ENCODE measurements at places on chromosomes 5 and 9. TPM values are rescaled to one million over a fixed set of nuclear protein-coding genes. Genes with fewer than 3 reads are reported as not detected.

DNA sequence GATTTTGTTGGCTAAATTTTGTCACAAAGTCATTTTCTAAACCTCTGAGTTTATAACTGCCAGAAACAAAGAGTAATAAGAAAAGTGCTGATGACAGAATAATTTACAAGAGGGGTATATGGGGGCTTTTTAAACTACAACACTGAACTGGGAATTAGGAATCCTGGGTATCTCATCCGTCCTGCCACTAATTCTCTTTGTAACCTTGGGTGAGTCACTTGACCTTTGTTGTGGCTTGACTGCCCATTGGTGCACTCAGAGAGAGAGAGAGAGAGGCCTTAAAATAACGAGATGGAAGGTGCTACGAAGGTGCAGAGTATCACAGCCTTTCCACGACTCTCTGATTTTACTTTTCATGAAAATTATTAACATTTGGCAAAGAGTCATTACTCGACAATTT is 130.3 kb upstream of the CNTLN start:
- DNase-seq = no peak

Gene TLN1
- total RNA-seq = 243 TPM

Gene PLK2
- 72.3 TPM for total RNA-seq

- DNase-seq = no peak
These were observed 6.0 kb upstream of the ESM1 start for GRCh38 chr5:54991416-54991815.

GRCh38 chr9:76677481-76678055 is 86.7 kb upstream of the PCA3 start:
- DNase-seq = no peak

Gene PCDHB12
- 1.3 TPM for total RNA-seq

GRCh38 chr9:116661037-116661954 is 25.8 kb upstream of the TRIM32 start:
- no peak for DNase-seq

DNA sequence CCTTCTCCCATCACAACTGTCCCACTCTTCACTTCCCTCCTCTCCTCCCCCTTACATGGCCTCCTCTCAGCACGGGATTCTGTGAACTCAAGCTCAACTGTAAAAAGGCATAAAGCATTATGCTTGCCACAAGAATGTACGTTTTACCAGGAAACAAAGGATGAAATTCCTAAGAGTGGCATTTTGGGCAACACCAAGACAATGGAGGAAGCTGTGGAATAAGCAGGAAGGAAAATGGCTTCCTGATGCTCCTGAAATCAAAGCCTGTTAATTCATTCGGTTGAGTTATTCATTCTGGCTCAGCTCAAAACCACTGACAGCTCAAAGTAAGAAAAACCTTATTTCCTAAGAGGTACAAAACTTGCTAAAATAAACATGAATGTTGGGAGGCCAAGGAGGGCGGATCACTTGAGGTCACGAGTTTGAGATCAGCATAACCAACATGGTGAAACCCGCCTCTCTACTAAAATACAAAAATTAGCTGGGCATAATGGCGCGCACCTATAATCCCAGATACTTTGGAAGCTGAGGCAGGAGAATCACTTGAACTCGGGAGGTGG is 40.8 kb upstream of the DMRT1 start:
- DNase-seq = no peak

GRCh38 chr9:89145097-89145496 is 33.5 kb downstream of the SHC3 start:
- no peak for DNase-seq

- DNase-seq = peak; percentile 81
These were observed 180.9 kb downstream of the MAPKAP1 start for GRCh38 chr9:125525921-125526631.

DNA sequence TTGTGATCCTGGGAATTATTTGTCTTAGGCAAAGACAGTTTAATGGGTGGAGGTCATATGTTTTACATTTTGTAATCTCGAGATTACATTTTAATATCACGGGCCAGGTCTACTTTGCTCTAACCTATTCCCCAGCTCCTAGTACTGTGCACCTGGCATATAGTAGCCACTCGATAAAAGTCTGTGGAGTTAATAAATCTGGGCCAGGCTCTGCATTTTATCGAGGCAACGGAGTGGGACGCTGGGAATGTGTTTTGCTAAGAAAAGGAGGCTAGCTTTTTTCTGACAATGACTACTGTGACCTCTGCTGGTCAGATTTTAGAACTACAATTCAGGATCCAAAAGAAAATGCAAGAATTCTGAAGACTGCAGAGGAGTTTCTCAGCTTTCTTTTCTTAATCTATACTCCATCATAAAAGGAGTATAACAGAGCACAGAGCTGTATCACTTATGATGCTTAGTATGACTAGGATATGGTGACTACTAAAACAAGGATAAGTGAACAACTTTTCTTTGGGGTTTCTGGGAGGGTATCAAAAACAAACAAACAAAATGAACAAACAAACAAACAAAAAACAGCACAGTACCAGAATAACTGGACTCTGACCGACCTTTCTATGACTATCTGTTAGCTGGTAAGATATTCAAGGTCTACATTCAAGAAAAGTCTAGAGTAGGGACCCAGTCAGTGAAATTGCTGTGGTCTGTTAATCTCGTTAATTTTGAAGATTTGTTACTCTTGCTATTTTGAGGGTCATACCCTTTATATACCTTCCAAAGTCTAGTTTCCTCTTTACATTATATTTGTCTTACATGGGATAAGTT is 46.1 kb upstream of the CER1 start:
- peak; percentile 21 for DNase-seq

Gene SPINK13
- not detected for total RNA-seq

DNA sequence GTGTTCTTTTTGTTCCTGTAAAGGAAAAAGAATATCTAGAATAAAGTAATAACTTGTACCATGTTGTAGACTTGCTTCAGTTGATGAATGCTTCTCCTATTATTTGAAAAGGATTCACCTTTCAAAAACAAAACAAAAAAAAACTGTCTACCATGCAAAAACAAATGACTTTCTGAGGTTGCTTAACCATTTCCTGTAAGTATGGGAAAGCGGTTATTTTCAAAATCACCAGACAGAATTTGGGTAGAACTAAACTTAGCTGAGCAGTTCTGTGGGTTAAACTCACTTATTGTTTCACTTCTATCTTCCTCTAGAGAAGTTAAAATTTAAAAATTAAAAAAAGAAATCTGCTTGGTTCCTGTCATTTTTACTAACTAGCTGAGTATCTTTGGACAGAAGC is 25.2 kb downstream of the LNPEP start:
- DNase-seq = no peak

GRCh38 chr9:137387891-137388560 is 34.9 kb downstream of the EXD3 start:
- no peak for DNase-seq

Gene PHF24
- 0.10 TPM for total RNA-seq

Gene LCN1
- total RNA-seq = not detected

Gene UGT3A2
- not detected for total RNA-seq

GRCh38 chr5:65927503-65928321 is 1.3 kb downstream of the ERBIN start:
- DNase-seq = no peak

Gene PCDHGB4
- total RNA-seq = 5.4 TPM

DNA sequence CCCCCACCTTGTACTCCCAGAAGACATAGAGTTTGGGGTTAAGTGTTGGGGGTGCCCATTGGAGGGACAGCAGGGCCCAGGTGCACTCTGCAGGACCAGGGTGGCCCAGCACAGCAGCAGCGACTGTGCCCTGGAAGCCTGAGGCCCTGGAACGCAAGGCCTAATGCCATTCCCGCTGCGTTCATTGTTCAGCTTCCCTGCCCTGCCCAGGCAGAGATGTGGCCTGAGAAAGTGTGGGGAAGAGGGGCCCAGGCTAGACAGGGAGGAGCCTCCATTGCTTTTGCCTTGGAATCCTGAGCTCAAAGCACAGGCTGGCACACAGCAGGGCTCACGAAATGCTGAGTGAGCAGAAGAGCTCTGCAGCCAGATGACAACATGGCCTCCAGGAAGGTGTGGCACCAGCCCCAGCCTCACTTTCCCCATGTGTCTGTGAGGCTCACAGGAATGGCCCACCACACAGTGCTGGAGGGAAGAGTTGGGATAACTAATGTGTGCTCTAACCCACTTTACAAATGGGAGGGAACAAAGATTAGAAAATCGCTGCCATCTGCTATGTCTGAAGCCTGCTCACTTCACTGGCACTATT is 19.4 kb downstream of the S1PR3 start:
- DNase-seq = no peak

Measured in left ventricle myocardium superior (tissue), 1 donor.